Cardiac septum (tissue), 1 donor: ENCODE measurements at places on chromosomes 13 and 19.

DNA sequence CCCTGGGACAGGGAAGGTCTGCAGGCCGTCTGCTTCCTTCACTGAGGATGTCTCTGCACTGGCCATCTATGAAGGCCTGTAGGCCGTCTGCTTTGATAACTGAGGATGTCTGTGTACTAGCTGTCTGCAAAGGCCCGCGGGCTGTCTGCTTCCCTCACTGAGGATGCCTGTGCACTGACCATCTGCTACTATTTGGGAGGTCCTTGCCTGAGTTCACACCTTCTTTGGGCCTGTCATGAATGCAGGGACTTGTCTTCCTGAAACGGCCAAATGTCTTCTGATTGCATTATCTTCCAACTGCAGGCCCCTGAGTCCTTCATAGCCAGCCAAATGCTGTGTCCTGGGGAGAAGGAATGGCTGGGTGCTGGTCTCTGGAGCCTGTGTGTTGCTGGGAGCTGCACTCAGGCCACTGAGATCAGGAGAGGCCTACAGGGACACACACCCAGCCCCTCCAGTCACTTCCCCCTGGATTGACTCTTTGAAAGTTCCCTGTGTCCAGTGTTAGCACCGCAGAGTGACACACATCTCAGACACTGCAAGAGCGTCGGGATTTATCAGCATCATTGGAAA lies 72.9 kb downstream of the TEX29 start:
- DNase-seq = no peak

- DNase-seq = no peak
Observed at GRCh38 chr13:36342715-36343114, 3.5 kb downstream of the SPART start.

DNA sequence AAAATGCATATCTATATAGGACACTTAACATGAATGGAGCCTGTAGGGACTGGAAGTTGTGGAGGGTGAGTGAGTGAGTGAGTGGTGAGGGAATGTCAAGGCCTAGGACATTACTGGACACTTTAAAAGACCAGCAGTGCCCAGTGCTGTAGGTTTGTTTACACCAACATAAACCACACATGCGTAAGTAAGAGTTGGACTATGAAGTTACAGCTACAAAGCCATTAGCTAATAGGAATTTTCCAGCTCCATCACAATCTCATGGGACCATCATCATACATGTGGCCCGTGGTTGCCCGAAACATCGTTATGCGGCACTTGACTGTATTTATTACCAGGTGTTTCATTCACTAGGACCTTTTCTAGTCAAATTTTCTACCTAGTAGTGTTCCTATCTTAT lies 49.2 kb downstream of the LATS2 start:
- DNase-seq = peak; percentile 49

GRCh38 chr13:64455124-64455523 lies 2775.0 kb downstream of the PCDH9 start:
- DNase-seq = no peak

DNA sequence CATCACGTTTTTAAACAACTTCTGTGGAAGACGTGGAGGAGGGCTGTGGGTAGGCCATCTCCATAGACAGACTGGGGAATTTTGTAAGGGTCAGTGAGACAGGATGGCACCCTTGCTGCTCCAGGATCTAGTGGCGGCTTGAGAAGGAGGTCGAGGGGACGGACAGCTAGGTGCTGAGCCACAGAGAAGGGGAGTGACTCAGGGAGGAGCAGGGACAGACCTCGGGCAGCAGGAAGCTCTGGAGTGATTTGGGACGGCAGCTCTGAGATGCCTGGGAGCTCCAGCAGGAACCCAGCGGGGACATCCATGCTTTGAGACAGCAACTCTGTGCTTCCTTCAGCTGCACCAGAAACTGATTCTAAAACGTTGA lies 169.1 kb upstream of the SOX1 start:
- no peak for DNase-seq

- DNase-seq = peak; percentile 87
Observed at GRCh38 chr13:28494778-28495537, at the start of gene FLT1. Gene FLT1, minus strand, starts transcription at chr13:28495128. Its CDS starts 285 bp downstream, at chr13:28494843.

DNA sequence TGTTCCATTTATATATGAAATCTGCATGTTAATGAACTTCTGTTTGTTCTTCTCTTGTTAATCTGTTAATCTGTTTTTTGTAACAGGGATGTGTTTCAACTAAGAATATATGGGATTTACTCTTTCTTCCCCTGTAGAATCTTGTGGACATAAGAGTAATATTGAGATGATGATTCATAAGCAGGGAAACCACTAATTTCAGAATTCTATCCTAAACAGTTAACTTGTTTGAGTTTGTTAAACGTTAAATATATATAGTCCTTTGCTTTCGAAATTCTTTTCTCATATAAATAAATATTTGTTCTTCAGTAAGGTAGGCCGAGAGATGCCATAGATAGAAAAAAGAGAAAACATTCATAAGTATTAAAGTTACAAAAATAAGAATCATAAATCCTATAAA lies 1052.2 kb upstream of the SPRY2 start:
- DNase-seq = no peak

- no peak for DNase-seq
Observed at GRCh38 chr13:113207460-113207859, 1.0 kb downstream of the PCID2 start.

DNA sequence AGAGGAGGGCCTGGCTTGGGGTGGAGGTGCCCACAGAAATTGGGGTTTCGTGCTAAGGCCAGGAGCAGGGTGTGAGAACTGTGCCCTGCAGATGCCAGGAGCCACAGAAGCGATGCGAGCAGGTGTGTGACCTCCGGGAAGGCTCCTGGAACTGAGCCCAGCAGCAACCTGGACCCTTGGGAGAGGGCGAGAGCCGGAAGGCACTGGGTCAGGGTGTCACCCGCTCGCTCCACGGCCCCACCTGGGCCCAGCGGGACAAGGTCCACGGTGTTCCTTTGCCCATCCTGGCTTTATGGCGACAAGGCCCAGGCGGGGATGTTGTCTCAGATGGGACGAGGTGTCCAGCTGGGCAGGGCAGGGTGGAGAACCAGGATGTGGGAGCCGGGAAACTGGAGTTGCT lies 4.2 kb downstream of the MISP start:
- no peak for DNase-seq

DNA sequence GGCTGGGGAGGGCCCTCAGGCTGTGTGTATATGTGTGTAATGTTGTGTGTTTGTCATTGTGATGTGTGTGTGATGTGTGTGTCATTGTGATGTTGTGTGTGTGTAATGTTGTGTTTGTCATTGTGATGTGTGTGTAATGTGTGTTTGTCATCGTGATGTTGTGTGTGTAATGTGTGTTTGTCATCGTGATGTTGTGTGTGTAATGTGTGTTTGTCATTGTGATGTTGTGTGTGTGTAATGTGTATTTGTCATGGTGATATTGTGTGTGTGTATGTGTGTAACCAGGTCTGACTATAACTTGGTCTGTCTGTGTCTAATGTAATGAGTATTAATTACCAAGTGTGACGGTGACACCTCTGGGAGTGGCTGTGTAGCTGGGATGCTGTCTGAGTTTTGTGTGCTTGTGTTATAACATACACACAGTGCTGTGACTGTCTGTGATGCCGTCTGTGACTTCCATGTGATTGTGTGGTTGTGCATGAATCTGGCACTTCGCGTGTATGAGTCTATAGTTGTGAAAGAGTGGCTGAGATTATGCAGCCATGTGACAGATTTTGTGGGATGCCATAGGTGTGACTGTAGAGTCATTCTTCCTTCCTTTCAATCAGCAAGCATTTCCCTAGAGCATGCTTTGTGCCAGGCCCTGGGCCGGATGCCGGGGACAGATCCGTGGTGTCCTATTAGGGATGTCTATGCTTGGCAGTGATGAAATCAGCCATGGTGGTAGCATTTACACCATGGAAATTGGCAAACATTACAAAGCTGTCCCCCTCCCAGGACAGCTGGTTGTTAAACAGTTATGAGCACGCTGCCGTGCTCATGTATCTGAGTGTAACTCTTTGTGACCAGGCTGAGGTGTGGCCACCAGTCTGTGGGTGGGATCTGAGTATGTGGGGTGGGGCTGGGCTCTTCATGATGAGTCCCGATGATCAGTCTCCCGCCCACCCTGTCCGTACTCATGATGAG lies 6.4 kb downstream of the TNFSF14 start:
- no peak for DNase-seq

DNA sequence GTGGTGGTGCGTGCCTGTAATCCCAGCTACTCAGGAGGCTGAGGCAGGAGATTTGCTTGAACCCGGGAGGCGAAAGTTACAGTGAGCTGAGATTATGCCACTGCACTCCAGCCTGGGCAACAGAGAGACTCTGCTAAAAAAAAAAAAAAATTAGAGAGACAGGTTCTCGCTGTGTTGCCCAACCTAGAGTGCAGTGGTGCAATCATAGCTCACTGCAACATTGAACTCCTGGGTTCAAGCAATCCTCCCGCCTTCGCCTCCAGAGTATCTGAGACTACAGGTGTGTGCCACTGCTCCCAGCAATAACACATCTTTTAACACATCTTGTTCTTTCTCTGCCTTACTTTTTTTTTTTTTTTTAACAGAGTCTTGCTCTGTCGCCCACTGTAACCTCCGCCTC lies 32.7 kb downstream of the CLEC17A start:
- DNase-seq = peak; percentile 78

DNA sequence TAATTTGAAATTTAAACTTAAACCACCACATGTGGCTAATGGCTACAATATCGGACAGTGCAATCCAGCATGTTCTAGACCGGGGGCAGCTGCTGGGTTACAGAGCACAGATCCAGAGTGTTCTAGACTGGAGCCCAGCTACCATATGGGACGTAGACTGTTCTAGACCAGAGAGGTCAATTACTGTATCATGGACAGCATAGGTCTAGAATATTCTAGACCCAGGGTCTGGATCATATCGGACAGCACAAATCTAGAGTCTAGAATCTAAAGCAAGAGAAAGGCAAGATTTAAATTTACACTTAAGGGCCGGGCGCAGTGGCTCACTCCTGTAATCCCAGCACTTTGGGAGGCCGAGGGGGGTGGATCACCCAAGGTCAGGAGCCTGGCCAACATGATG lies 37.9 kb downstream of the CELF5 start:
- no peak for DNase-seq

DNA sequence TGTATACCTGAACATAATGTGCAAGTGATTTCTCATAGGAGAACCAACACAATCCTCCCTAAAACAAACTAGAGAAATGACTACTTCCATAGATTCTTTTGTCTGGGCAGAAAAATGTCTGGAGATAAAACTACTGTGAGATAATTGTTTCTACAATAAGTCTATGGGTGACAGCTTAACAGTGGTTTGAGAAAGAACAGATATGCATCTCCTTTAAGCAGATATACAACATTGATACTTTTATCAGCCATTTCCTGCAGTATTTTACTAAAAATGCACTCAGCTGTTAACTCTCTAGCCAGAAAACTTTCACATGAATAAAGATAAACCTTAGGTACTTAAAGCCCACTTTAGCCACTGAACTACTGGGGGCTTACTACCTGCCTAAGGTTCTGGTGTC lies 1132.4 kb downstream of the EFNB2 start:
- no peak for DNase-seq

DNA sequence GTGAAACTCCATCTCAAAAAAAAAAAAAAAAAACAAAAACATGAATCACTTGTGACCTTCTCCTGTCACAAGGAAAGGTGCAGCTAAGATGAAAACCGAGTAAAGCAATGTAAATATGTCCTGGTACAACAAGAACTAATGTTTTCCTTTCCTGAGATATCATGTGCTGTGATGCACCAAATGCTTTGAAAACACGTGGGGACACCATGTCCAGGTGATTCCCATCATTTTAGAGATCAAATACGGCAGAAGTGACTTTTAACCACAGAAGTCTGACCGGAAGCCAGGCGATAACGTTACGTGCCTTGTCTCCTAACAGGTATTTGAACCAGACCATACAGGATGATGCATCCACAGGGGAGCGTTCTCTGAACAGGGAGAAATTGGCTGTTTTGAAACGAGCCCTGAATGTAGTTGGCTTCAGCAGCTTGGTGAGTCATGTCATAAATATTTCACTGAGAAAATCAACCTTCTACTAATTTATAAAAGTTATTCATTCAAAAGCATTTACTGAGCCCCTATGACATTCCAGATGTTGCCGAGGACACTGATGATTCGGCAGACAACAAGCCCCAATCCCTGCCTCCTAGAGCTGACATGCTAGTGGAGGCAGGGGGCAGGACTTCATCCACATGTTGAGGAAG lies 328.1 kb downstream of the MYO16 start:
- no peak for DNase-seq

GRCh38 chr13:95156208-95156607 lies 145.0 kb downstream of the ABCC4 start:
- DNase-seq = no peak

GRCh38 chr13:59879281-59879680 lies 284.4 kb downstream of the DIAPH3 start:
- DNase-seq = no peak

GRCh38 chr13:70795484-70795883 lies 687.2 kb upstream of the KLHL1 start:
- DNase-seq = no peak

DNA sequence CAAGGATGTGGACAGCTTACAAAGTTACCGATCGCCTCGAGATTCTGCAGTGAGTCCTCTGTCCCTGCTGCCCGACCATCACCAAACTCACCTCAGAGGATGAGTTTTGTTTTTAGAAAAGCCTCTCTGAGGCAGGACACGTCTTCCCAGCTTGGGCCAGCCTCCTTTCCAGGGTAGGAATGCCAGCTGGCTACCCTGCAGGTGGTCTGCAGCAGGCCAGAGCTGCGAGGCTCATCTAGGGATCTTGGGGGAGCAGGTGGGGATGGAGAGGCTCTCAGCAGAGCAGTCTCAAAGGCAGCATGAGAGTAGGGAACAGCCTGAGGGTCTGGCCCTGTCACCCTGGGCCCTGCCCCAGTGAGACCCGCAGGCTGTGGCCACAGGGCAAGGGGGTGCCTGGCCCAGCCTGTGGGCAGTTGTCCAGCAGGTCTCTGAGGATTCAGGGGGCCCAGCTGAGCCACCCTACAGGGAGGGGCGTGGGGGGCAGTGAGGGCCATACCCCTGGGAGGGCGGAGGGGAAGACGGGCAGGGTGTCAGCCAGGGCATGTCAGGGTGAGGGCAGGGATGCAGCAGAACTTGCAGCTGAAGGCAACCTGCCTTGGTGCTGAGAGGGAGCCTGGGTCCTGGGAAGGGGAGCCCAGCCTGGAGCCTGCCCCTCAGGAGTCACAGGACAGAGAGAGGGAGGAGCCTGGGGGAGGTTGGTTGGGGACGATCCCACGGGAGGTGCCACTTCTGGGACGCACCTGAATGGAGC lies 57.3 kb upstream of the TPM4 start:
- DNase-seq = peak; percentile 66

- no peak for DNase-seq
Observed at GRCh38 chr19:51145916-51146493, 3.9 kb downstream of the SIGLEC7 start.

DNA sequence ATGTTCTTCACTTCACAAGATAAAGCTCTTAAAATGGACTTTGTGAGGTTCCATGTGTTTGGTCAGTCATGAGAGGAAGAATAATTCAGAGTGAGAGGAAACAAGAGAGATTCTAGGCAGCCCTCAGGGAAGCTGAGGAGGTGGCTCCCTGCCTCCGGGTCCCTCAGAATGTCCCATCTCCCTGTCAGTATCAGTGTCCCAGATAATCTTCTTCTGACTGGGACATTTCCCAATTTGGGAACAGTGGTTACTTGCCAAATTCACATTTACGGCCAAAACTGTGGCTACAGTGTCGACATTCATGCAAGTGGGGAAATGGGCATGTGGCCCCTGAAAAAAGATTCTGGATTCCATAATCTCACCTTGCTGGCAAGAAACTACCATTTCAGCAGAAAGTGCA lies 9.0 kb downstream of the ZNF417 start:
- no peak for DNase-seq

GRCh38 chr13:62092536-62092935 lies 676.9 kb upstream of the PCDH20 start:
- DNase-seq = no peak
